ENCODE measurements at places on chromosomes 7 and 10.
A peak's percentile ranks its signal among the peaks of the same experiment; 100 is the strongest.

DNA sequence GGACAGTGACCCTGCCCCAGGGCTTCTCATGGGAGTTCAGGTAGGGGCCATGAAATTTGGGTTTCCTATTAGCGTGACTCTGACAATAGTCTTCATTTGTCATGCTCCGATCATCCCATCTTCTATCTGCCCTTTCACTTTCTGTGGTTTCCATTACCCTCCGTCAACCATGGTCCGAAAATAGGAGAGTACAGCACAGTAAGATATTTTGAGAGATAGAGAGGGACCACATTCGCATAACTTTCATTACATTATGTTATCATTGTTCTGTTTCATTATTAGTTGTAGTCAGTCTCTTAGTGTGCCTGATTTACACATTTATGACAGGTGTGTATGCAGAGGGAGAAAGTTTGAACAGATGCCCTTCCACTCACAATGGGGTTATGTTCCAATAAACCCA is 649.2 kb downstream of the SDK1 start:
- no peak for DNase-seq

- no peak for DNase-seq
Measured at GRCh38 chr10:51007781-51008180, 66.5 kb upstream of the PRKG1 start.

GRCh38 chr7:96273716-96274115 is 48.2 kb downstream of the SLC25A13 start:
- no peak for DNase-seq

GRCh38 chr10:59361663-59362143 is 646 bp downstream of the FAM13C start:
- no peak for DNase-seq

GRCh38 chr10:51266496-51266895 is 192.2 kb downstream of the PRKG1 start:
- DNase-seq, result no peak

DNA sequence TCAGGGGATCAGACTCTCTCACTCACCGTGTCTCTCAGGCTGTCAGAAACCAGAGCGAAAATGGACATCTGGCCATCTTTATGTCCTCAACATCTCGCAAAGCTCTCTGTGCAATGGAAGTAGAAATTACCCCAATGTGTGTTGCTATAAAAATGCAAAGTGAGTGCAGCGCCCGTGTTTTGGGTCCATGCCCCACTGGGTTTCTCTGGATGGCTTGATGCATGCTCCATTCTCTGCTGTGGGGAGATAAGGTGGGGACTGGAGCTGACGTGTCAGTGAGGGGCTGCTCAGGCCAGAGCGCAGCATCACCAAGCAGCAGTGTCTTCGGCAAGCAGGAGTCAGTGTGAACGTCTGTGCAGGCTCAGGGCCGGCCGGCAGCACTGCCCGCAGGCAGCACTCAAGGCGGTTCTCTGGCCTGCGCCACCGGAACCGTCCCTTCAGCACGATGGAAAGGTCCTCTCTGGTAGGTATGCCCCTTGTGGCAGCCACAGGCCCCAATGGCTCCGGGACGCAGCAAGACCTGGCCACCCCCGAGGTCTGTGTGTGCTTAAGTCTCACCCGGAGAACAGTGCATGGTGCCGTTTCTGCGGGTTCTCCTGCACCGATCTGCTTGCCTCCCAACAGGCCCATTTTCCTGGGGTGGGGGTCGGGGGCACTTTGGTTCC is 30.2 kb downstream of the WDR86 start:
- no peak for DNase-seq

- DNase-seq, result no peak
Measured at GRCh38 chr7:131183611-131184119, 144.0 kb upstream of the MKLN1 start.

DNA sequence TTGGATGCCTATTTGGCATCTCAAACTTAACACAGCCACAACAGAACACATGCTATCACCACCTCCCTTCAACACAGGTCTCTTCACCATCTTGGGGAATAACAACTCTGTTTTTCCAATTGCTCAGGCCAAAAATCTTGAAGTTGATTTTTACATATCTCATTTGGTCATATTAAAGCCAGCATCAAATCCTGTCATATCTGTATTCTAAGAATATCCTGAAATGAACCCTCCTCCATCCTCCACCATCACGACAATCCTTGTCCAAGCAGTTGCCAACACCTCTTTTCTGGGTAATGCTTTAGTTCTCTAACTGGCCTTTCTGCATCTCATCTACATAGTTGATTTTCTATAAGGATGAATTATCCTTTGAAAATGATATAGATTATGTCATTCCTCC is 168.7 kb downstream of the GPR37 start:
- no peak for DNase-seq

- no peak for DNase-seq
Measured at GRCh38 chr10:16847644-16848043, 30.4 kb upstream of the RSU1 start.

GRCh38 chr10:69696073-69696731 is 66.2 kb downstream of the FAM241B start:
- peak; percentile 70 for DNase-seq

- no peak for DNase-seq
Measured at GRCh38 chr7:100604976-100605911, 3.1 kb downstream of the PCOLCE start.

GRCh38 chr10:75427951-75428350 is 3.5 kb upstream of the LRMDA start:
- no peak for DNase-seq

- no peak for DNase-seq
Measured at GRCh38 chr7:101720324-101720723, 91.2 kb upstream of the MYL10 start.

DNA sequence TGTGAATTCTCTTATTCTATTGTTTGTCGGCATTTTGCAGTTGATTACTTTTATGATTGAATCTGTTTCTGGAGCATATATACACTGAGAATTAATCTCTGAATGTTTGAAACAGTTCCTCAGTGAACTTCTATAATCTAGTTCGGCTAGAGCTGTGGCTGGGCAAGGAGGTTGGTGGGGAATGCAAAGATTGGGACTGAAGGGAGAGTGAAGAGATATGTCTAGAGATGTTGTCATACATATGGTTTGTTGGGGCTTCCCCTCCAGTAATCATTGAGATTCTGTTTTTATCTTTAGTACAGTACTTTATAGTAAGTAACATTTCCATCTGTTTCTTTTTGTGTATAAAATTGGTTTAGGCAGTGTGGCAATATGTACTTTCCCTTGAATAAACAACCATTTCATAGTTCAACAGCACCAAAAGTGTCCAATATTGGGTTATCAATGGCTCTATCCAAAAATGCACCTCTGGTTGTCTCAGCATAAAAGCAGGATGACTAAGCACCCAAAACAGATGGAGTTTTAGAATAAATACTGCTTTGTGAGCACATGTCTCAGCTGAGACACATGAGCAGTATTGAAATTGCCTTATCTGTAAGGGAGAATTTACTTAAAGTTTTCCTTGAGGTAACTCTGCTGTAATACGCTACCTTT is 36.7 kb downstream of the WAC start:
- DNase-seq, result peak; percentile 79

DNA sequence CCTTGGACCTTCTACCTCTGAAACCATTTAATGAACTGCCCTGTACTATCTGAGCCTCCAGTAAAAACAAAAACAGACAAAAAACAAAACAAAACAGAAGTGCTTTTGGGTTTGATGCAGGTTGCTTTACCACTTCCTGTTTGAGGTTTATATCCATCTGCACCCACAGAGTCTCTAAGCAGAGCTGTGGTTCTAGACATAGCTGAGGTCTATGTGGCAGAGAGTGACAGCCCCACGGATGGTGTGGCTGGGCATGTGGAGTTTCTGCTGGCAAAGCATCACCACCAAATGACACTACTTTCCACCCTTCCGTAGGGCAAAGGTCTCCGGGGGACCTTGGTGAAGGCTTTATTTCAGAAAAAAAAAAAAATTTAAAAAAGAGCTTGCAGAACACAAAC is 754.2 kb downstream of the GRID1 start:
- DNase-seq, result no peak

- DNase-seq, result no peak
Measured at GRCh38 chr10:62620491-62620890, 184.0 kb upstream of the ADO start.

- DNase-seq, result no peak
Measured at GRCh38 chr10:93160829-93161228, 87.1 kb downstream of the CYP26A1 start.

DNA sequence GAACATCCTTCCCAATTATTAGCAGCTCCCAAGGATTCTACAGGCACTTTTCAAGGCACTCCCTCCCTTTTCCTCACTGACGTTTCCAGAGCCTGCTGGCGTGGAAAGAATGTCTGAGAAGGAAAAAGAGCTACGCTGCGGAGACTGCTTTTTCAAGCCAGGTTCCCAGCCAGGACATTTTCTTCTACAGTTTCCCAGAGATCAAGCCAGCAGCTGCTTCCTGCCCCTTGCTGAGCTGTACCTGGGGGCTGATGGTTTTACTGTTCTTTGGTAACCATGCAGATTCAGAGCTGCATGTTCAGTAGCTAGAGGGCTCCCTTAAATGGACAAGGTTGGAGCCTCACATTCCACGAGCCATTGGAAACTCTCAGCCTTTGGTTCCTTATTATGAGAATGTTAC is 133.4 kb downstream of the EVX1 start:
- no peak for DNase-seq

DNA sequence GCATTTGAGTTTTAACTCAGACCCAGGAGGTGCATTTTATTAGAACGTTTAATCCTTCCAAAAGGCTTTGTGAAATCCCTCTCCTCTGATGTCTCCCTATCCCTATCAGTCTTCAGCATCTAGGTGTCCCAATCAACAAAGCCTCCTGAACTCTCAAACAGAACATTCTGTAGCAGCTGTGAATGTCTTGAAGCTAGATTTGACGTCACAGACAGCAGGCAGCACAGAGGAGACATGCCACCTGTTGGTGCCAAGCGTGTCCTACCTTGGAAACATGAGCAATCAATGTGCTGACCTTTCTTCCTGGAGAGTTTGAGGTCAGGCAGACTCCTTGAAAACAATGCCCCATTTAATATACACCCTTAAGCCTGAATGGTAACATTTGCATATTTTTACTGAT is 125.5 kb downstream of the RNLS start:
- no peak for DNase-seq

DNA sequence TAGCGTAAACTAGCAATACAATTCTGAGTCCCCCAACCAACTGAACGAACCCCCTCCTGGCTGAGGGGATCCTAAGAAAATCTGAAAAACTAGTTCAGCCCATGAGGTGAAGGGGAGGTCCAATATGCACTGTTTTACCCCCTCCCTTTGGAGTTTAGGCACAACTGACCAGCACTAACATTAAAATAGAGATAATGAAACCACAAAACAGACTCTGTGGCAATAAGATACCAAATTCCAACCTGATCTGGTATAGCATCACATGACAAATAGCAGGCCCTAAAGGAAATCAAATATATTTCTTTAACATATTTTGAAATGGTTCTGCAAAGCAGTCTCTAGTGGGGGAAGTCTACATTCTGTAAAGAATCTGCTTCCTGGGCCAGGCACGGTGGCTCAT is 522.5 kb downstream of the TYW1 start:
- DNase-seq, result no peak

GRCh38 chr7:159061674-159062212 is 82.9 kb downstream of the VIPR2 start:
- no peak for DNase-seq

GRCh38 chr7:16815001-16815400 is 10.2 kb upstream of the AGR2 start:
- no peak for DNase-seq

DNA sequence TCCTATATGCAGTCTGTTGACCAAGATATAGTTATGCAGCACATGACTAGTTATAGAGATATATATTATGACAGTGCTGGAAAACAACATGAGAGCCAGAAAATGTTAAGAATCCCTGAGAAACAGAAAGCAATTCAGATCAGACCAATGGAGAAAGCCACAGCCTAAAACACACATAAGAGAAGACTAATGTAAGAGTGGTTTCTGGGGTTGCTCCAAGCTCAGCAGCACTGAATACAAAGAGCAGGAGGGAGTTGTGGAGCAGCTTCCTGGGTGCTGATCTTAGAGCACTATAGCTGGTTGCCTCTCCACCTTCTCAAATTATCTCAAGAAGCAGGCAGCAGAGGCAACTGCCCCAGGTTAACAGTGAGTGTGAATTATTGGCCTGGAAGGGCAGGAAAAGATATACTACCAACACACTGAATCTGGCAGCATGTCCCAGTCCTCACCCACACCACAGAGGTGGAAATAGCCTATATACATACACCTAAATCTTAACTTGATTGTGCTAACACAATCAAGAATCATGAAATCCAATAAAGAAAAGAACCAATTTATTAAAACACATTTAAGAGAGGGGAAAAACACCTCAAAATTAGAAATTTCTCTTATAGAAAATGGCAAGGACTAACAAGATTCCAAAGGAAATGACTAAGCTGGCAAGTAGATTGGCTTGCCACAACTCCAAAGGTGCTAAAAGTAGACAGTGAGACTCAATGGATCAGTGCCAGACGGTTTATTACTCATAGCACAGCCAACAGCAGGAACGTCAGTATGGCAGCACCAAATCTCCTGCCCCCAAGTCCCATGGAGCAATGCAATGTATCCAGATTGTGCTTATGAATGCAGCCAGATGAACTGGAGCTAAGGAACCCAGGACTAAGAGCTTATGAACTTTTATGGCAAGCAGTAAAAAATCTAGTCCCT is 5.1 kb downstream of the PTTG1IP2 start:
- DNase-seq, result no peak

DNA sequence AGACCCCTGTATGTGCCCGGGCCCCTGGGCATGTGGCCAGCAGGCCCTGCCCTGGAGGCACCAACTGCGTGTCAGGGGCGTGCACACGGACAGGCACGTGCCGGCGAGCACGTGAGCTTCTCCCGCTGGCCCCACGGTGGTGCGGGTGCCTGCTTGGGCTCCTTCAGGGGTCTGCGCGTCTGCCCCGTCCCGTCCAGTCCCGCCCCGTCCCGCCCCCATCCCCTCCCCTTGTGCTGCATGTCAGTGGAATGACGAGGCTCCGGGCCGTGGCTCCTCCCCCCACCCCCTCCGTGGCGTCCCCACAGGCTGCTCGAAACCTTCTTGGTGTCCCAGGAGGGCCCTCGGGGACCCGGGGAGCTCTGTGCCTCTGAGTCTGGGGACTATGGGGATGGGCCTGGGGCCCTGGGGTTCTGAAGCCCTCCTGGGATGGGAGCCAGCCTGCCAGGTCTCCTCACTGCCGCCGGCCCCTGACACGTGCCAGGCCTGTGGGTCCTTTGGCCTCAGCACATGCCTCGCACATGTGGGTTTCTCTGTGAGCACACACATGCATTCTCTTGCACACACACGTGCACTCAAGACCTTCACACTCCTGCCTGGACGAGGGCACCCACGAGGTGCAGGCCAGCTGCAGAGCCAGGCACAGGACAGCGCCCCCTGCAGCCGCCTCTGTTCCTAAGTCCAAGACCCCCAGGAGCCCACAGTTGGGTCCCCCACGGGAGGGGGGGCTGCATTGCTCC is 27.5 kb upstream of the AMZ1 start:
- no peak for DNase-seq

All from COLO829 (cell line).